MCF 10A (cell line): ENCODE measurements at places on chromosomes 5 and 9.
A peak's percentile ranks its signal among the peaks of the same experiment; 100 is the strongest.

- H3K27ac ChIP-seq, result peak overlapping the region; percentile 57
- no peak overlapping the region for H3K4me3 ChIP-seq
- H3K36me3 ChIP-seq, result no peaks in the 10 kb centered on the region
- no peak for DNase-seq
Measured at GRCh38 chr5:116674881-116675625, 100.4 kb upstream of the SEMA6A start.

- no peaks in the 10 kb centered on the region for H3K27me3 ChIP-seq
- no peak overlapping the region for H3K27ac ChIP-seq
- DNase-seq, result no peak
- H3K4me3 ChIP-seq, result no peak overlapping the region
- peaks cover 3% of the 10 kb centered on the region for H3K4me1 ChIP-seq
- no peaks in the 10 kb centered on the region for H3K36me3 ChIP-seq
Measured at GRCh38 chr5:42991404-42992087, 48.6 kb downstream of the ANXA2R start.

DNA sequence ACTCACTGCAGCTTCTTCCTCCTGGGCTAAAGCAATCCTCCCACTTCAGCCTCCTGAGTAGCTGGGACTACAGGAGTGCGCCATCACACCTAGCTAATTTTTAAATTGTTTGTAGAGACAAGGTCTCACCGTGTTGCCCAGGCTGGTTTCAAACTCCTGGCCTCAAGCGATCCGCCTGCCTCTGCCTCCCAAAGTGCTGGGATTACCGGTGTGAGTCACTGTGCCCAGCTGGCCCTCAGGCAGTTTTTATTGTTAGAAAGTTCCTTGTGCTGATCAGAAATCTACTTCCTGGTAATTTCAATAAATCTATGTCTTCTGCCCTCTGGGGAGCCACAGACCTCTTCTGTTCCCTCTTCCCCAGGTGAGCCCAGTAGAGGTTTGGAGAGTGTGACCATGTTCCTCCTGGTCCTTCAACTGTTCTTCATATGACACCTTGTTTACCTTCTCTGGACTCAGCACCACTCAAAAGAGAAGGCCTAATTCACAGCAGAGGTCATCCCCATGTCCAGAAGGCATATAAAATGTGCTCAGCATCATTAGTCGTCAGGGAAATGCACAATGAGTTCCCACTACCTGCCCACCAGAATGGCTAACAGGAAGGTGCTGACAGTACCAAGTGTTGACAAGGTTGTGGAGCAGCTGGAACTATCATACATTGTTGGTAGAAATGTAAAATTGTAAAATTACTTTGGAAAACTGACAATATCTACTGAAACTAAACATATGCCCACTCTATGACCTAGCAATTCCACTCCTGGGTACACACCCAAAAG is 10.4 kb downstream of the TMOD1 start:
- peak; percentile 56 for DNase-seq
- H3K36me3 ChIP-seq, result peaks cover 6% of the 10 kb centered on the region
- H3K27ac ChIP-seq, result peak overlapping the region; percentile 63
- H3K4me1 ChIP-seq, result peaks cover 17% of the 10 kb centered on the region
- H3K27me3 ChIP-seq, result peaks cover 12% of the 10 kb centered on the region
- no peak overlapping the region for H3K4me3 ChIP-seq

DNA sequence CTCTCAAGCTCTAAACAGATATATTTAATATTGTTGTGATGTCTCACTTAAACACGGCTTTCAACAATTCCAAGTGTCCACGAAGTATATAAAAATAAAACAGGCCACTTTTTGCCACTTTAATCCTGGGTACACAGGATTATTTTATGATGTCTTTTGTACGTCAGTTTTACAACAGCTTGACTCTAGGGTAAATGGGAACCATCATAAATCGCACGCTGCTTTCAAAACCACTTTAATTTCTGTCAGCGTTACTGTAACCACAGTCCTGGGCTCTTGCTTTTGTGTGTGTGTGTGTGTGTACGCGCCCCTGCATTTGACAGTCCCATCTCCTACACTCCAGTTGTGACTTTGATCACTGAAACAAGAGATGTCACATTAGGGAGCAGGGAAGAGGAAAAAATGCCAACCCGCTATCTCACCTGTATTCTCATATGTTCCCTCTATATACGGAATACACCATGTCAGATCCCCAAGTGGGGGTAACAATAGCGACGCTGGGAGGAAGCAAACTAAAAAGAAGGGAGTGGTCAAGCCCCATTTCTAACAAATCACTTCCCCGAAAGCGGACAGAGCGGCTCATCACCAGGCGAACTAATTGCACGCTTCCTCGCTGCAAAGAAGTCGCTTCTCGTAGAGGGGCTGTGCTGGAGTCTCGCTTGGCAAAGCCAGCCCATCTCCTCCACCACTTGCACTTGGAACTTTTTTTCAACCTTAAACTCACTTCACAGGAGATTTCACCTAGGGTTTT is 1.2 kb downstream of the BNC2 start:
- H3K4me1 ChIP-seq, result peaks cover 5% of the 10 kb centered on the region
- no peak for DNase-seq
- H3K27me3 ChIP-seq, result no peaks in the 10 kb centered on the region
- H3K36me3 ChIP-seq, result no peaks in the 10 kb centered on the region
- H3K4me3 ChIP-seq, result no peak overlapping the region
- H3K27ac ChIP-seq, result no peak overlapping the region

GRCh38 chr9:107478805-107479204 is 10.8 kb downstream of the KLF4 start:
- no peak for DNase-seq
- no peak overlapping the region for H3K27ac ChIP-seq
- H3K27me3 ChIP-seq, result no peaks in the 10 kb centered on the region
- H3K4me3 ChIP-seq, result no peak overlapping the region
- peaks cover 8% of the 10 kb centered on the region for H3K36me3 ChIP-seq

DNA sequence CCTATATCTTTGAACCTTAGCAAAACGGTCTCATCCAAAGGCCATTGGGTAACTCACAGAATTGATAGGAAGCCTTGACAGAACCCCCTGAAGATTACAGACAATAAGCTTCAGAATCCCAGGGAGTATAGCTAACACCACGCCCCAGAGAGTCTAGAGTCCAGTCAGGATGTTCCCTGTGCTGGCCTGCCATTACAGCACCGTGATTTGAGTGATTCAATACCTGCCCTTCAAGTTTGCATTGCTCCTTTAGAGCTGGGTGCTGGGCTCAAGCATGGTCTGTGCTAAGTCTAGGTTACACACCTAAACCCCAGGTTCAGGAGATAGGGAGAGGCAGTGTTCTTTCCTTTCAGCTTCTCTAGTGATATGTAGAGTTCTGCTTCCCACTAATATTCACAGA is 90.5 kb downstream of the RASEF start:
- H3K4me1 ChIP-seq, result no peaks in the 10 kb centered on the region
- H3K4me3 ChIP-seq, result no peak overlapping the region
- H3K27me3 ChIP-seq, result no peaks in the 10 kb centered on the region
- DNase-seq, result no peak
